ENCODE measurements at places on chromosomes 7 and 10.

GRCh38 chr10:12631216-12631615, 281.9 kb downstream of the CAMK1D start:
- DNase-seq = no peak

DNA sequence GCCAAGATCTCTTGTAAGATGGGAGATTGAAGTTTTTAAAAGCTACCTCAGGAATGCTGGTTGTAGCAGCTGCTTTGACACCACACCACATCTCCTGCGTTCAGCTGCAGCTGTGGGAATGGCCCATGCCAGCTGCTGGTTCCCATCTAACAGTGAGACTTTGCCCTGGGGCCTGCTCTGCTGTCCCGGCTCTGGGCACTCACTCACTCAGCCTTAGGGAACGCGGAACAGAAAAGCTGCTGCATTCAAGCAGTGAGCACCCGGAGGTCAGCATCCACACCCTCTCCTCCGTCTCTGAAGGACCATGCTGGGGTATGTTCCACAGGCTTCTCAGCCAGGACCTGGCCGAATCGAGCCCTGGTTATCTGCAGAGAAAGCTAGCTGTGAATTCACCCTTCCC, 197.1 kb upstream of the CXCL12 start:
- DNase-seq = no peak

DNA sequence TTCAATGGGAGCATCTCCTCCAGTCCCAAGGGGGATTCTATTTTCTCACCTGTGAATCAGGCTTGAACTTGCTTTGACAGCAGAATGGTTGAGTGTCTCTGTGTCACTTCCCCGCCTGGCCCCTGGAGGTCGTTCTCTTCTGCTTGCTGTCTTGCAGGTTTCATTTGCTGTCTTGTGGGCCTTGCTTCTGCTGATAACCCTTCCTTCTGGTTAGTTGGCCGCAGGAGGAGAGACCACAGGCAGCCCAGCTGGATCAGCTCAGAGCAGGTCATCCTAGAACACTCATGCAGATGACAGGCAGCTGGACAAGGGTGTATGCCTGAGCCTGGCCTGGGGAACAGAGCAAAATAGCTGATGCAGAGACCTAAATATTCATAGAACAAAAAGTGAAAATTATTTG, 344.2 kb upstream of the ADARB2 start:
- peak; percentile 6 for DNase-seq

DNA sequence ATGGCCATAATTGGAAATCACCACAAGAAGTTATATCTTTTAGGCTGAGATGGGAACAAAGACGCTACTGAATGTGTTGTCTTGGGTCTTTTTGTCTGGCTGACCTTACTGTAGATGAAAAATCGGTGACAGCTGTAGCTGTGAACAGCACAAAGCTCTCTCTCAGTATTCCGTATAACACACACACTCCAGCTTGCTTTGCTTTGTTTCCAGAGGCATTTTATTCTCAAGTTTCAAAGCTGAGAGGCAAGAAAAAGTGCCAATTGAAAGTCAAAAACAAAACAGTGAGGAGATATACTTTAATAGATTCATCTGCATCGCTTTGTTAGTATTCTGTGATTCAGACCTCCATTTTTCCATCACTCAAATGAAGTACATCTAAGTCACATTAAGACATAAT, 39.6 kb upstream of the CABCOCO1 start:
- no peak for DNase-seq

GRCh38 chr10:118692872-118693271, 61.9 kb downstream of the CACUL1 start:
- DNase-seq = no peak

DNA sequence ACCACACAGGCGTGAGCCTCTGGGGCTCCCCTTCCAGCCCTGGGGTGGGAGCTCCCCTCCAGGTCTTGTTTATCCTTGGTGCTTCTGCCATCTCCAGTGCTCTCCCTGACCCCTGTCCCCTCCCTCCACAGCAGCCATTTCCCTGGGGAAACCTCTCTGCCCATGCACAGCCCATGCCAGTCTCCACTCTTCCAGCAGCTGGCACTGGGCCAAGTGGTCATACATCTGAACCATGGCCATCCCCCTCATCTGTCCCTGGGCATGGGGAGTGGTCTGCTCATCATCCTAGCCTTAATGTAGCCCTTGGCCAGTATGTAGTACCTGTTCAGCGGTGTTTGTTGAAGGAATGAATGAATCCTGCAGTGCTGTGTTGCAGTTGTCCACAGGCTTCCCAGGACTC, 172.4 kb upstream of the ZNF32 start:
- DNase-seq = no peak

DNA sequence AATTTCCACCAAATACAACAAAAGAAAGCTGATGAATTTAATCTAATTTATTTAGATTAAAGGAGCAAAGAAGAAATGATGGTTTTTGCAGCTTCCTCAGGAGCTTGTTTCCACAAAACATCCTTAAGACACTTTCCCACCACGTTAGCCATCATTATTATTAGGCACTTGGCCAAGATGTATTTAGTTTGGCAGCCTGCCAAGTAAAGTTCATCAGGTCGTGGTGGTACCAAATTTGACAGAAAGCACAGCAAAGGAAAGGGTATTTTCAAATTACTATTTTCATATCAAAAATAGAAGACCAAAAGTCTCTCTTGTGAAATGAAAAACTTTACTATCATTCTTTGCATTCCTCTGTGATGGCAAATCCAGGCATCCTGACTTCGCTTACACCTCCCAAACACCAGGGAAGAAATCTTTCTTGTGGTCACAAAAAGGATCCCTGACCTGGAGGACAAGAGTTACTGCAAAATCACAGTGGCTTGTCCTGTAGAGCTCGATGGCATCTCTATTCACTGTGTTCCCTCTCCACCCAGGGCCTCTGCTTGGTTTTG, 123.1 kb upstream of the INHBA start:
- DNase-seq = no peak

GRCh38 chr7:73424489-73424885, 9.1 kb upstream of the FZD9 start:
- no peak for DNase-seq

DNA sequence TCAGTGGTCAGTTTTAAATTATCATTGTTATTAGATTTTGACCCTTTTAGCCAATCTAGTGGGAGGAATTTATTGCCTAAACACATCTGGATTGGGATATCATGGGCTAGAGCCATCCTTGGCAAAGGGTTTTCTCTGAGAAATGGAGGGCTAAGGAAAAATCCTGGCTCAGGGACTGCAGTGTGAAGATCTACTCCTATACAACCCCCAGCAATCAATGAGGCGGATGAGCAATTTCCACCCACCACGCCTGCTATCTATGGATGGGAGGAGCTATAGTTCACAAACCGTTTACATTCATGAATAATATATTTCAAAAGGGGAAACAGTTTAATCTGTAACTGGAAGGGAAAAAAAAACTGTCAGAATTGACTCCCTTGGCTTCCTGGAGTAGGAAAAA, 2.7 kb downstream of the CAV1 start:
- no peak for DNase-seq

DNA sequence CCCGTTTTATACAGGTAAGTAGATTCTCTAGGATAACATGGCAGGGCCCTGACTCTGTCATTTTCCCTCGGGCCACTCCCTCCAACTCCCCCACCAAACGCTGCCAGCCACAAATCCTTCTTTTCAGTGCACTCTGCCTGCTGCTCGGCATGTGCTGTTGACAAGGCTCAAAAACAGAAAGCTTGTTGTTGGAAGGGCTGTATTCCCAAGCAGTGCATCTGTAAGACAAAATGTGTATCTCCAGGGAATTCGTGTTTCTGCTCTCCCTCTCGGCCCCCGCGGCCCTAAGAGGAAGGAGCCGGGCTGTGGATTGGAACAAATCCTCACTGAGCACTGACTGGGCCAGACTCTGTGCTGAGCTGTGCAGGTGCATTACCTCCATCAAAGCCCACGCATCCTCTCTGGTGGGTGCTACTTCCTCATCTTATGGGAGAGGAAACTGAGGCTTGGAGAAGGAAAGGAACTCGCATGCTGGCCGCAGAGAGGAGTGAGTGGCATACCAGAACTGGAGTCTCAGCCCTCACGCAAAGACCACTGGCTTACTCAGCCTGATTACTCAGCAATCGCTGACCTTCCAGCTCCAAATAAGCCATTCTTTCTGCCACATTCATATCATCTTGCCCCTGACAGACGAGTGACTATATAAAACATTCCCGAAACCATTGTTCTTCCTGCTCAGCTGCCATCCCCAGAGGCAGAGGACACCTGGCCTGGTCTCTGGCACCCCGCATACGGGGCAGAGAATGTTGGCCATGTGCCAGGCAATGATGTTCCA, 33.5 kb upstream of the ENO4 start:
- no peak for DNase-seq

DNA sequence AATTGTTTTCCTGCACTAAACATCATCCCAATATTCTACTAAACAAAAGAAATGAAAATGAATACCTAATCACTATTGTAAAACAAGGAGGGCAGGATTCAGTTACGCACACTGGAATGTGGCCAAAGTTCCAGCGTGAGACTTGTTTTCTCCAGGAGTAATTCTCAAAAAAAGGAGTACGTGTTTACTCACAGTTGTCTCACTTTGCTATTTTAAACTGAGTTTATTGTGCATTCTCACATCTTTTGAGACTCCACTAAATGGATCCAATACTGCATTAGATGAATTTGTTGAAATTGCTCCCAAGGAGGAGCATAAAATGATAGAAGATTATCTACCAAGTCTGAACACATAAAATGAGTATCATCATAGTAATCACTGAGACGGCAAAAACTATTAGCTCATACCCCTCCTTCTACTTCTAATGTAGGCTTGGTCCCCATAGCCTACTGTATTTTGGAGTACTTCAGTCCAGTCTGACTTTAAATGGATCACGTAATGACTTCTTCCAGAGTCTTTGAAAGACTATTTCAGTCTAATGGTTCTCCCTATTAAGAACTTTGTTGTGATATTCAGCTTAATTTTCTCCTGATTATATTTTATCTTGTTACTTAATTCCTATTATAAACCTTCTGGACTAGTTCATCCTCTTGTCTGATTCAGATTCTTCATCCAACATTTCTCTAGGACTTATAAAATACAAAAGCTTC, 3.8 kb downstream of the GRM3 start:
- DNase-seq = no peak

- DNase-seq = no peak
Observed at GRCh38 chr7:85176197-85176596, 10.7 kb downstream of the SEMA3D start.

DNA sequence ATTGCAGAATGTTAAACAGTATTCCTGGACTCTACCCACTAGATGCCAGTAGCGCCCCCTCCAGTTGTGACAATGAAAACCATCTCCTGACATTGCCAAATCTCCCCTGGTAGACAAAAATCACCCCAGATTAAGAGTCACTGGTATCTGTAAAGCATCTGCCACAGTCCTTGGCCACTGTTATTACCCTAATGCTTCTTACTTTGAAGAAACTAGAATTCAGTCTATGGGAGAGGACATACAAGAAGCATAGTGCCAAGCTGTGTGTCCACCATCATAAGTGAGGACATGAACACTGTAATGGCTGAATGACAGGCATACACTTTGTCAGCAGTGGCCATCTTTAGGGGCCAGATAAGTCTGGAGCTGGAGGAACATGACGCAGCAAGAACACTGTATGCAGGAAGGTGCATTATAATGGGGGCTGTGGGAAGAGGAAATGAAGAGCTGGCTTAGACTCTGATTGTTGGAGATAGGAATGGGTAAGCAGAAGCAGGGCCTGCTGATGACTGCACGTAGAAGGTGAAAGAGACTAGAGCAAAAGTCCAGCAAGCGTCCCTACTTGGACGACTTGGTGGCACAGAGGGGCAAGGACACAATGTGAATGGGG, 32.5 kb downstream of the CBX3 start:
- DNase-seq = no peak

DNA sequence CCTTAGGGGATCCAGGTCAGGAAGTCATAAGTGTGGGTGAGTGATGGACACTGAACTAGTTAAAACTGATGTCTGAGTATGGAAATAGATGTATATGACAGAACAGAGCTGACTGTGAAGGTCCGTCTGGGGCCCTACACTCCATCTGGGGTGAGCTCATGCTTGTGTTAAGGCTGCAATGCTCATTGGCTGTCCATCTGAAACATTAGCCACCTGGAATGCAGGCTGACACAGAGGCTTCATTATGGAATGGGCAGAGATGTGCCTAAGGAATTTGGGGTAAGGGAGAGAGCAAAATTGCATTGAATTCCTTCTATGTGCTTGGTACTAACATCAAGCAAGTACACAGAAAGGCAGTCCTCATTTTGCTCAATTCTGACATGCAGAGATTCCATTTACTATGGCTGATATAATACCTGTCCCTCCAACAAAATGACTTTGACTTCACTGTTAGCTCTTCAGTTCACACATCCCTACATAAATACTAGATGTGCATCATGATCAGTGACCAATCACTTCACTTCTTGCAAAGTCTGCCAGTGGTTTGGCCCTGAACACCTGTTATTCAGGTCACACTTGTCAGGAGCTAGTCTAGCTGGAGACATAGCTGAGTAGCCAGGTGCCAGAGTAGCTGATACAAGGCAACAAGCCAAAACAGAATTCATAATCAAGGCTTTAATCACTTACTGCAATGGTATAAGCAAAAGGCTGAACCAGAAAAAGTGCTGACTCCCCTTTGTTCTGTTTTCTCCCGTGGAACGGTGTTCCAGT, 128.9 kb upstream of the VWC2 start:
- no peak for DNase-seq

DNA sequence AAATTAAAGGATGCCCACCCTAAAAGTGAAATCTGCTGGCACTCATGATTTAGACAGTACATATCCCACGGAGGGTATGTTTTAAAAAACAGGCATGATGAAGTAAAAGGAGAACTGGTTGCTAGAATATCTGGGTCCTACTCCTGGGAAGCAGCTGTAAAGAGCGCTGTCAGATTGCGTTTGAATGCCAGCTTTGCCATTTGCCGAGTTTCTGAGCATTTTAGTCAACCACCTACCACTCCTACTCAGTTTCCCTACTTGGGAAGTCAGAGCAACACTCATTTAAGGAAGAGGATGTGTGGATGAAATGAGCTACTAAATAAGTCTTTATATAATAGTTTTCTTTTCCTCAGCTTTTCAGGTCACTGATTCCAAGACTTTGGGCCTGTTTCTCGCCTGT, 1.1 kb upstream of the UMAD1 start:
- no peak for DNase-seq

- DNase-seq = no peak
Observed at GRCh38 chr10:43409385-43410109, 561 bp upstream of the HNRNPF start.

GRCh38 chr7:91162436-91162835, 101.8 kb upstream of the FZD1 start:
- DNase-seq = no peak

DNA sequence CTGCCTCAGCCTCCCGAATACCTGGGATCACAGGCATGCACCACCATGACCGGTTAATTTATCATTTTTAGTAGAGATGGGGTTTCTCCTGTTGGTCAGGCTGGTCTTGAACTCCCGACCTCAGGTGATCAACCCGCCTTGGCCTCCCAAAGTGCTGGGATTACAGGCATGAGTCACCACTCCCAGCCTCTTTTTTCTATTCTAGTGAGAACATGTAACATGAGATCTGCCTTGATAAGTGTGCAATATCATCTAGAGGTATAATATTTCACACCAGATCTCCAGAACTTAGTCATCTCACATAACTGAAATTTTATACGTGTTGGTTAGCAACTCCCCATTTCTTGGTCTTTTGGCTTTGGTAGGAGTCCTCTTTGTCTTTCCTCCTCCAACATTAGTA, 656.9 kb downstream of the CNTNAP2 start:
- no peak for DNase-seq

GRCh38 chr10:4101918-4102654, 317.1 kb upstream of the KLF6 start:
- DNase-seq = no peak

GRCh38 chr7:67854221-67855178, 857.9 kb downstream of the TYW1 start:
- DNase-seq = peak; percentile 81

GRCh38 chr7:25124465-25125136, 459 bp downstream of the CYCS start:
- DNase-seq = peak; percentile 9
